CD4-positive, alpha-beta T cell treated with Interferon gamma for 1 hour (primary cell): ENCODE measurements at places on chromosomes 7 and 10.

- no peak for DNase-seq
Observed at GRCh38 chr7:131924857-131925256, 368.4 kb upstream of the PODXL start.

DNA sequence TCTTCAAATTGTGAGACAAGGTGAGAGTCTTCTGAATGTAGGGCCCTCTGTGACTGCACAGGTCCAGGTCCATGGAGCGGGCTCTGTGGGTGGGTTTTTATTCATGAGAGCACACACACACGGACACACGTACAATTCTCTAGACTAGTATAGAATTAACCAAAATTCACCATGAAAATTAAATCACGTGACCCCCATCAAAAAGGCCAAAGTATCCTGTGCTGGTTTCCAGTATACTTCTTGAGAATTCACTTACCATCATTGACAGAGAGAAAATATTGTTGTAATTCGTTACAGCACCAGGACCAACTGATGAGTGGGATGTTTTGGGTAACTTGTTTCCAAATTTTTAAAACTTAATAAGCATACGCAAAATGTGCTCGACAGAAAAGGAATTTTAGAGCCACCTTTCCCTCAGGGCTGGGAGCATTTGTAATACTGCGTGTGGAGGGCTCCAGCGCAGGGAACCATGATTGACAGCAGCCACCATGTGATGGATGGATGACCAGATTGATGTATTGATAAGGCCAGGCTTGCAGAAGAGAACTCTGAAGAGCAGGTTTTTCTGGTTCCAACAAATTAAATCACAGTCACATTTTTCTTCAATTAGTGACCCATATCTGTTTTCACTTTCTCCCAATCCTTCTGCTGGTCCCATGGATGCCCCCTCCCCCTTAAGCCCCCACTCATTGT lies 14.9 kb upstream of the DNTT start:
- DNase-seq, result no peak

DNA sequence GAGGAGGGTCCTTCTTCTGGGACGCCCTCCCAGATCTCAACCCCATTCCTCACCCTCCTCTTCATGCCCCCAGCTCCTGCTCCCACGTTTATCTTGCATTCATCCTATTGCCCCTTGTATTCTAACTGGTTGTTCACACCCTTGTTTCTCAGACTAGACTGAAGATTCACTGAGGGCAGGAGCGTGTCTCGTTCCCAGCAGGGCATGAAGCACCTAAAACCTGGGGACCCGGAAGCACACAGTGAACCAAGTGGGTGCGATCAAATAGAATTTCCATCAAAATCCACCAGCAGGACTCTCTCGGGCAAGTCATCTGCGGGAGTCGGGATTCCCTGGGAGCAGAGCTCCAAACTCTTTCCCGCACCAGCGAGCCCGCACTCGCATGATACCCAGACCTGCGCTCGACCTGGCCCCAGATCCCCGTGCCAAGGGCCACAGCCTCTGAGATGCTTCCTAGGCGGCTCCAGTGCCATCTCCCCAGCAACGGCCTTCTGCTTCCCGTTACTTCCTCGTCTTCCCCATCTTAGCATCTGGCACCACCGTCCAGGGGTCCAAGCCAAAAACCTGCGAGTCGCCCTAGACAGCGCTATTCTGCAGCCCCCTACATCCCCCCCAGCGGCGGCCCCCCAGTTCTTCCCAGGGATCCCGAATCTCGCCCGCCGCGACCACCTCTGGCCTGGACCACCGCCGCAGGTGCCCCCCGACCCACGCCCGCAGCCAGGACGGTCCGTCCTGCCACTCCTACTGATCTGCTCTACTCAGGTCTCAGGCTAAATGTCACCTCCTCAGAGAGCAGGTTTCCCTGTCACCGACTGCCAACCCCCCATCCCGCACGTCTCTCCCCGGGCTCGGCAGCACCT lies 6.1 kb upstream of the GBX1 start:
- no peak for DNase-seq

DNA sequence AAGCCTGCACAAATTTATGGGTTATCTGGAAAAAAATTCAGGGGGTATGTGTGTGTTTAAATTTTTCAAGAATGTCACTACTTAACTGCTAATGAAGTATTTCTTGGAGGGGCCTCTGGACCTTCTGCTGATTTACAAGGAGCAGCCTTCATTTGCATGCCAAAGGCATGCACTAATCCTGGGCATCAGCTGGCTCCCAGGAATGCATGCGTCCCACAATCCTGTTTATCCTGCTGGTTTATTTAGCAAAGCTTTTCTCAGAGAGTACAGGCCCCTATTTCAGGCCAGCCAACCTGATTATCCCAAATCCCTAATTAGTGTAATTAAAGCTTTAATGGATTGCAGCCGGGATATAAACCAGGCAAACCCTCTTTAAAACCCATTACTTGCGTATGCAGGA lies 170.4 kb downstream of the TAX1BP1 start:
- no peak for DNase-seq

DNA sequence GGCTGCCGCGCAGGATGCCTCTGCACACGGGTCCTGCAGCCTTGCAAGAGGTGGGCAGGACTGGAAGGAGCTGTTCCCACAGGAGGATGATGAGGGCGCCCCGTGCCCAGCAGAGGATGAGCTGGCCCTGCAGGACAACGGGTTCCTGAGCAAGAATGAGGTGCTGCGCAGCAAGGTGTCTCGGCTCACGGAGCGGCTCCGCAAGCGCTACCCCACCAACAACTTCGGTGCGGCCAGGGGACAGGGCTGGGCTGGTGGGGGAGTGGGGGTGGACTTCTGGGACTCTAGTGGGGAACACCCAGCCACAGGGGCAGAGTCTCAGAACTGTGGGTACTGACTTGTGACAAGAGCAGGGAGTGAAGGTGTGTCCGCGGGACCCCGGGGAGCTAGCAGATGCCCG lies 16.0 kb downstream of the ZFYVE27 start:
- DNase-seq, result no peak

DNA sequence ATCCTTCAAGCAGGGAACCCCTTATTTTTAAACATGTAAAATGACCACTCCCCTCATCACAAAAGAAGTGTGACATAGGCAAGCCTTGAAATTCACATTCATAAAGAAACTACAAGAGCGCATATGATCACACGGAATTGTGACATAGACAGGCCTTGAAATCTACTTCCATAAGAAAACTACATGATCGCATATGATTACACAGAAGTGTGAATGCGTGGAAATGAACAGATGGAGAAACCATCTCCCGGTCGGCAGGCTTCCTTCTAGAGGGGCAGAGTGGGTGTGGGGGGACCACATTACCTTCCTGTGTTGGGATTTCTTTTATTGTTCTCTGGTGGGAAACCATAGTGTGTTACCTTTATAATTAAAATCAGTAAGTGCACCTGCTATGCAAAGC lies 285.1 kb upstream of the ADARB2 start:
- no peak for DNase-seq

DNA sequence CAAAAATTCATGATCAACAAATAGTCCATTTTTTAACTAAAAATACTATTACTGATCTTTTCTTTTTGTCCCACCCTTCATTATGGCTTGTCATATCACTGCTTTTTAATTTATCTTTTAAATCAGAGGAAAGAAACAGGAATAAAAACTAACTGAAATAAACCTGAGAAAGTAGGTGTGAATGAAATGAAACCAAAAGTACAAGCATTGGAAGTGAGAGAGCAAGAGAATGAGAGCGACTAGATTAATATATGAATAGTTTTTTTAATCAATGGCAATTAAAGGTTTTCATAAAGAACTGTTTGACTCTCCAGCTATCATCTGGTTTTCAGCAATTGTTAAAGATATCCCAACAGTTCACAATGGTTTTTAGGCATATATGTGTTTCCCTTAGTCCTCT lies 137.8 kb downstream of the SPAG6 start:
- no peak for DNase-seq

DNA sequence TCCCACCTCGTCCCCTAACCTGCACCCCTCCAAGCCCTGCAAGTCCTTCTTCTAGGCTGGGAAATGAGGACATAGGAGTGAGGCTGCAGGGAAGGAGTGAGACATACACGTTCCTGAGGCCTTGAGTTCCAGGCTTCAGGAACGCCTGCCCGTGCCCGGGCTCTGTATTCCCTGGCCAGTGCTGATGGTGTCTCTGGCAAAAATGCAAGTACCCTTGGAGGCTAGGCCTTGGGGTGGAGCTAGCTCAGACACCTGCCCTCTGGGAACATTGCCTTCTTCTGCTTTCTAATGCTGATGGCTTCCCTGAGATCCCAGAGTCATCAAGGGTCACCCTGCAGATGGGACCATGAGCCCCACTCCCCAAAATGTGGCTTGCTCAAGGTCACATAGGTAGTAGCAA lies 76.0 kb downstream of the GRK5 start:
- no peak for DNase-seq

DNA sequence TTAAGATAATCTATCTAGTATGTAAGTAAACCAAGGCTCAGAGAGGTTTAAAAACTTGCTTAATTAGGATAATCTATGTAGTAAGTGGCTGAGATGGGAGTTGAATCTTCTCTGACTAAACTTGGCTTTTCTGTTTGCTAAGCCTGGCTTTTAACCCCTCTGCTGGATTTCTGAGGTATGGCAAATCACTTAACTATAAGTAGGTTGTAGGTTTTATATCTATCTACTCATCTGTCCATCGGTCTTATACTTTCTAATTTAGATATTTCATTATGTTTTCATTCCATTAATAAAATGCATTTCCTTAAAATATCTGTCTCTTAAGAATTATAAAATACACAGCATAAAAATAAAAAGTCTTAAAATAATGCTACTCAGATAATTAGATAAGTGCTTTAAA lies 59.4 kb downstream of the ST7 start:
- no peak for DNase-seq

DNA sequence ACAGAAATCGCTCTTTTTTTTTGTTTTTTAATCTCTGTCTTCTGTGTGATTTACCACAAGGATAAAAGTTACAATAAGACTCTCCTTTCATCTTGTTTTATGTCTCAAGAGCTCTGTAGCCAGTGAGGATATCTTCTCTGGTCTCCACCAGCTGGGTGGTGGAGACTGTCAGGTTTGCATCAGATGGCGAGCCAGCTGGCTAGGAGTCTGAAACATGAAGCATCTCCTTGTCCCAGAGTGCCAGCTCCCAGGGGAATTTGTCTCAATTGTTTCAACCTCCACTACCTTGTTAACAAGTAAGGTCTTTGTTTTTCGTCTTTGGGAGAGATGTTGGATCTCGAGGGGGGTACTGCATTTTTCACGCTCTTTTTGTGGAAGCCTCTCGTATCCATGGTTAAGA lies 47.3 kb downstream of the FRMPD2 start:
- DNase-seq, result no peak

GRCh38 chr7:25901658-25902057 lies 250.3 kb upstream of the NFE2L3 start:
- DNase-seq, result no peak

DNA sequence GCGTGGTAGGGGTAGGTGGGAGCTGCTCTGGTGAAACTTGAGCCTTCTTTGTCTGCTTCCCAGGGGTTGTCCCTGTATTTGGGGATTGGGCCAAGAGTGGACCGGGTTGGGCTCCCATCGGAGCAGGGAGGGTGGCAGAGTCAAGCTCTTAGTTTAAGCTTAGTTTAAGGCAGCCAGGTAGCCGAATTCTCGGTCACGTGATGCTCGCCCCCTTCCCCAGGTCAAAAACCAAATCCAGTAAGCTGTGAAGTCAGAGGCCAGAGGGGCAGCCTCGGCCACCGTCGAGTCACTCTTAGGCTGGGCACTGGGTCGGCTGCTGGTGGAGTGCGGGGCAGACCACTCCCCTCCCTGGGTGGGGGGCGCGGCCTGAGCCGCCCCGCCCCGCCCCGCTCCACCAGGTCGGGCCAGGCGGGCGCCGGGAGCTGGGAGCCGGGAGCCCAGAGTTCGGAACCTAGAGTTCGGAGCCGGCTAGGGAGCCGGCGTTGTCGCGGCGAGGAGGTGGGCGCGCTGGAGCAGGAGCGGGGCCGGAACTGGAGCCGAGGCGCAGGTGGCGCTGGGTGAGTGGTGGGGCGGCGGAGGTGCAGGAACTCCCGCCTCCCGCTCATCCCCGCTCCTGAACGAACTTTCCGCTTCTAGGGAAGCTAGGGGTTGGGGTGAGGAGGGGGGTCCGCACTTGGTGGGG lies 2.8 kb upstream of the LZTS2 start:
- no peak for DNase-seq
